ENCODE measurements at places on chromosomes 1 and 21.

GRCh38 chr1:207145401-207146058, 41.5 kb downstream of the C4BPA start:
- DNase-seq = no peak

DNA sequence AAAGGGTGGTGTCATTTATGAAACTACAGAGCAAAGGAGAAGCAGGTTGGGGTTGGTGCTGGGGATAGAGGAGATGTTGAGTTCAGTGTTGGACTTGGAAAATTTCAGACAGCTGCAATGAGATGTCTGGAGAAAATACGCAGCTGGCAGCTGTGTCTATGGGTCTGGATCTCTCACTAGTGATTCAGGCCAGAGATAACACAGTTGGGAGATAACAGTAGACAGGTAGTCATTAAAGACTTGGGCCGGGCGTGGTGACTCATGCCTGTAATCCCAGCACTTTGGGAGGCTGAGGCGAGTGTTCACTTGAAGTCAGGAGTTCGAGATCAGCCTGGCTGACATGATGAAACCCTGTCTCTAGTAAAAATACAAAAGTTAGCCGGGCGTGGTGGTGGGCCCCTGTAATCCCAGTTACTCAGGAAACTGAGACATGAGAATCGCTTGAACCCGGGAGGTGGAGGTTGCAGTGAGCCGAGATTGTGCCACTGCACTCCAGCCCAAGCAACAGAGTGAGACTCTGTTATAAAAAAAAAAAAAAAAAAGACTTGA, 2.5 kb upstream of the TFAP2E start:
- no peak for DNase-seq

DNA sequence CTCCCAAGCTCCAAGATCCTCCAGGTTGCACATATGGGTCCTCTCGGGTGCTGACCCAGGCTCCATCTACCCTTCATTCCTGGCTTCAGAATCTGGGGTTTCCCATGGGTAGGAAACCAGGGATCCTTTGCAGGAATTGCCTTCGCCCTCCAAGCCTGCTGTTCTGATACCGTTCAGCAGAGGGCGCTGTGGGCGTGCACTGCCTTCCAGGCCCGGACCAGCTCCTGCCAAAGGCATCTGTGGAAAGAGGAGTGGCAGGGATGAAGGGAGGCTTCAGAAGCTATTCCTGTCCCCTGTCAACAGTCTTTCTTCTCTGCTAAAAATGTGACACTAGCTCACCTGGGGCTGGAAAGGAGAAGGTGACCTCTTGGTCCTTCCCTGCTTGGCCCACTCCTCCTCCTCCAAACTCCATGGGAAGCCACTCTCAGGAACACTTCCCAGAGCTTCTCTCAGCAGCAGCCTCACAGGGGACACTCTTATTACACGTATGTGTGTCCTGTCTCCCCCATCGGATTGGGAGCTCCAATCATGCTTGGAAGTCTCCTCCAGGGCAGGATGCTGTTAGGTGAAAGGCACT, 71.2 kb downstream of the VWA5B1 start:
- DNase-seq = no peak

DNA sequence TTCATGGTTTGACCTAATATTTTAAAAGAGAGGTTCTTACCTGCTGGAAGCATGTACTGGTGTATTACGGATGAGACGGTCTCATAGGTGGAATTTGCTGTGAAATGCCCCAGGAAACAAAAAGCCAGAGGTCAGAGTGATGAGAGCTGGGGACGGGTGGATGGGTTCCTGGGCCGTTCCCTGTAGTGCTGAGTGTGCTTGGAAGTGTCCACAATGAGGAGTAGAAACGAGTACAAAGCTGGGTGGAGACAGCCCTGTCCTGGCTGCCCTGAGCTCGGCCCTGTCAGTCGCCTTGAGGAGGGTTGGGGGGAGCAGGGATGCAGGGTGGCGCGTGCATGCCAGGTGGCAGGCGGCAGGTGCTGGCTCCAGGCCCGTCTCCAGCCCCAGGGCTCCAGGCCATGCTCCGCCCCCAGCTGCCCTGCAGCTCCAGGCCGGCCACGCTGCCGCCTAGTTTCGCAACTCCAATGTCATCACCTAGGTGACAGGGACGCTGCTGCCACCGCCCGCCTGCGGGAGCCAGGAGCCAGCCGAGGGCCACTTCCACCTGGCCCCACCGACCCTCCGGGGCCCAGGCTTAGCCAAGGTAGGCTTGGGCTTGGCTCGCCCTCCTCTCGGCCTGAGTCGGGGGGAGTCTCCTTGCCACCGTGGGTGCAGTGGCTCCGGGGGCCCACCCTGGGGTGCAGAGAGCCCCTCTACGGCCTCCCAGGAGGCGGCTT, 16.4 kb downstream of the TP73 start:
- peak; percentile 85 for DNase-seq

GRCh38 chr1:42966688-42967612, 8.3 kb upstream of the SLC2A1 start:
- peak; percentile 78 for DNase-seq

GRCh38 chr21:36813052-36813451, 114.1 kb downstream of the SIM2 start:
- no peak for DNase-seq

DNA sequence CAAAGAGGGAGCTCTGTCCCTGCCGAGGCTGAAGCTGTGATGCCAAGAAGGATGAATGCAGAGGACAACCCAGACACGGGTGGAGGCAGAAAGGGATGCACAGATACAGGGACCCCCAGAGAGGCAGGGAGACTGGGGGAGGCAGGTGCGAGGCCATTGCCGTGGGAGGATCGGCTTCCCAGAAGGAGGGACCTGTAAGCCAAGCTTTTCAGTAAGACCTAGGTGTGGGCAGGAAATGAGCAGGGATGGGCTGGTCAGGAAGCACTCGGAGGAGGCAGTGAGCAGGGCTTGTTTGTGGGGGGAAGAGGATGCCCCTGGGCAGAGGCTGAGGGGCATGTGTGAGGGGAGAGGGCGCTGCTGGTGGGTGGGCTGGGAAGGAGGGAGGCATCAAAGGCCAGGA, 67.7 kb upstream of the WNT4 start:
- DNase-seq = no peak

DNA sequence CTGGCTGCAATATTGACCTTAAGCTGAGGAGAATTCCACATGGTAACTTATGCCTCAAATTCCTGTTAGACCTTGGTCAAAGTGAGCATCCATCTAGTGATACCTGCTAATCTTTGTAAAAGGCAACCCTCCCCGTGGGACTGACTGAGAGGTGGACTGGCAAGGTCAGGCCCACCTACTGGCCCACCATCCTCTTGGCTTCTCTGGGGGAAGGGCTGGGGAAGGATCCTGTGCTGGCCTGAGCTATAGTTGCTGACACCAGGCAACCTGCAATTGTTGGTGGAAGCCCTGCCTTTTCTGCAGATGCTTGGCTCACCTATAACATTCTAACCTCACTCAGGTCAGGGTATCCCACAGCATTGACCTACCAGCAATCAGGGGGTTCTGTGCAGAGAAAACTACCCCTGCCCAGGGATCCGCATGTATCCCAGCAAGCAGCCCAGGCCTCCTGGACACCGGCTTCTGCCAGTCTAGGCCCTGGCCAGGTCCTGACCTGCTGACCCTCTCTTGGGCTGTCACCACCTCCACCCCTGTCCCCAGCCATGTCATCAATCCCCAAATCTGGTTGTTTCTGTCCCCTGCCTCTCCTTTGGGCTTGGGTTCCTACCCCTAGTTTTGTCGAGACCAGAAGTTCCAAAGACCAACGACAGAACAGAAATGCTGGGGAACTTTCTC, 108.1 kb upstream of the EDN2 start:
- no peak for DNase-seq

DNA sequence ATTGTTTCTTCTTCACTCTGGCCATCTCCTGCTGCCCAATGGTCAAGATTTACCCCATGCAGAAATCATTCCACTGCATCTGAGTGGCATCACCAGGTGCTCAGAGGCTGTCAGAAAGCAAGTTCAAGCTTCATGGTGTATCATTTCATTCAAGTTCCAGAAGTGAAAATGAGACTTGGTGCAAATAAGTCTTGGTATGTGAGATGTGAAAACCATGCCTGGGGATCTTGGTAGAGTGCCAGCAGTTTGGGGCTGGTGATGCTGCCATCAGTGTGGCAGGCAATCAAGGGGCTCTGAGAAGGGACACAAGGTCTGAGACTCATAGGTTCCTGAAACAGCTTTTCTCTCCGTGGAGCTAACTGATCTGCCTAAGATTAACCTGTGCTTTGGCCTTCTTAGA, 52.0 kb downstream of the CD2 start:
- no peak for DNase-seq

GRCh38 chr1:178405137-178405536, 91.6 kb downstream of the CLEC20A start:
- no peak for DNase-seq
